ENCODE measurements at places on chromosomes 3 and 15.

DNA sequence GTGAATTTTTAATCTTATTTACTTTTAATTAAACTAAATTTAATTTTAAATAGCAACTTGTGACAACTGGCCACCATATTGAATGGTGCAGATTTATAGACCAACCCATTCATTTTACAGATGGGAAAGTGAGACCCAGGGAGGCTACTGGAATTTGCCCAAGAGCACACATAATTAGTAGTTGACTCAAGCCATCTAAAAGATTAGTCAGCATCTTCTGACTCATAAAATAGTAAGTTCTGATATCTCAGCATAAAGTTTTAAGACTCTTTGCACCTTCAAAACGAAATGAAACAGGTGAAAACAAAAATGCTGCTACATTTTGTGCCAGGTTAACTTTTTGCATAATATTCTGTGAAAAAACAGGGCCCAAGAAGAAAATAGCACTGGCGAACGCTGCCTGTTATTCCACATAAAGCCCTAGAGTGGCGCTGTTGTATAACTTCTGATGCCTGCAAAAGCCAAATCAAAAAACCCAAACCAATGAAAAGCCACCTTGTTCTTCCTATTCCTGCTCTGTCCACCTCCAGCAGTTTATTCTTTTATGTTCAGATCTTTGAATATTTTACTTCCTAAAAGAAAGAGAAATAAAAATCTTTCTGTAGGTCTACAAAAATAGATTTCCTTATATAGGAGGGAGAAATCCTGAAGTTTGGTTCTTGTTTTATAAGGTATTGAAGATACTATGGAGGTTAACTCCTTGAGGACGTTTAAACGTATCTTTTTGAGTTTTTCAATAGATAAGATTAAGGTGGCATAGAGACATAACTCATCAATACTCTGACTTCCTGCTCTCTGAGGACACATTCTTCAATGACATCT lies 62.8 kb downstream of the OTOL1 start:
- DNase-seq, result no peak

DNA sequence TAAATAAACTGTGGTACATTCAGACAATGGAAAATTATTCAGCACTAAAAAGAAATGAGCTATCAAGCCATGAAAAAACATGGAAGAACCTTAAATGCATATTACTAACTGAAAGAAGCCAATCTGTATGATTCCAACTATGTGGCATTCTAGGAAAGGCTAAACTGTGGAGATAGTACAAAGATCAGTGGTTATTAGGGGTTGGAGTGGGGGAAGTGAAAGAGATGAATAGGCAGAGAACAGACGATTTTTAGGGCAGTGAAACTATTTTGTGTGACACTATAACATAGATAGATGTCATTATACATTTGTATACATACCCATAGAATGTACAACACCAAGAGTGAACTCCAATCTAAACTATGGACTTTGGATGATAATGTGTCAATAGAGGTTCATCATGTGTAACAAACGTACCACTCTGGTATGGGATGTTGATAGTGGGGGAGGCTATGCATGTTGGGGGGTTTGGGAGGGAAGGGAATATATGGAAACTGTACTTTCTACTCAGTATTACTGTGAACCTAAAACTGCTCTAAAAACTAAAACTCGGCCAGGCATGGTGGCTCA lies 29.0 kb downstream of the RAB27A start:
- no peak for DNase-seq

- no peak for DNase-seq
Measured at GRCh38 chr3:157958457-157958856, 147.8 kb downstream of the SHOX2 start.

DNA sequence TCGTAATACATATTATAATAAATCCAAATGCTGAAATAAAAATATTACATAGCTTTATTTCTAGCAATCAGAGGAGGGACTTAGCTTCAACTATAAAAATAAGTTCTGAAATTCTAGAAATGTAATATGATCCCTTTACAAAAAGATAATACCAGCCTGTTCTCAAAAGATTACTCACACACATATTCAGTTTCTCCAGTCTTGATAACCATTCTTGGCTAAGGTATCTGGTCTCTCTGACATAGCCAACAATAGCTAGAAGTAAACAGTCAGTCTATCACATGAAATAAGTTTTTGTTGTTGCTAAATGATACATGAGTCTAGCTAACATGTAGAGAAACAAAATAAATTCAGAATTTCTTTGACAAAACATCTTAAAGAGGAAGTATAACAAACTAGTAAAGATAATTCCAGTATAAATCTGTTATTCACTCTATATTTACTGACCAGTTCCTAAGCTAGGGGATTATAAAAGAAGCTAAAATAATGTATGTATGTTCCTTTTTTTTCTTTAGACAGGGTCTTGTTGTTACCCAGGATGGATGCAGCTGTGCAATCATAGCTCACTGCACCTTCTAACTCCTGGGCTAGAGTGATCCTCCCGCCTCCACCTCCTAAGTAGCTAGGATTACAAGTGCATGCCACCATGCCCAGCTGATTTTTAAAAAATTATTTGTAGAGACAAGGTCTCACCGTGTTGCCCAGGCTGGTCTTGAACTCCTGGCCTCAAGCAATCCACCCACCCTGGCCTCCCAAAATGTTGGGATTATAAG lies 170.6 kb downstream of the TBL1XR1 start:
- no peak for DNase-seq

DNA sequence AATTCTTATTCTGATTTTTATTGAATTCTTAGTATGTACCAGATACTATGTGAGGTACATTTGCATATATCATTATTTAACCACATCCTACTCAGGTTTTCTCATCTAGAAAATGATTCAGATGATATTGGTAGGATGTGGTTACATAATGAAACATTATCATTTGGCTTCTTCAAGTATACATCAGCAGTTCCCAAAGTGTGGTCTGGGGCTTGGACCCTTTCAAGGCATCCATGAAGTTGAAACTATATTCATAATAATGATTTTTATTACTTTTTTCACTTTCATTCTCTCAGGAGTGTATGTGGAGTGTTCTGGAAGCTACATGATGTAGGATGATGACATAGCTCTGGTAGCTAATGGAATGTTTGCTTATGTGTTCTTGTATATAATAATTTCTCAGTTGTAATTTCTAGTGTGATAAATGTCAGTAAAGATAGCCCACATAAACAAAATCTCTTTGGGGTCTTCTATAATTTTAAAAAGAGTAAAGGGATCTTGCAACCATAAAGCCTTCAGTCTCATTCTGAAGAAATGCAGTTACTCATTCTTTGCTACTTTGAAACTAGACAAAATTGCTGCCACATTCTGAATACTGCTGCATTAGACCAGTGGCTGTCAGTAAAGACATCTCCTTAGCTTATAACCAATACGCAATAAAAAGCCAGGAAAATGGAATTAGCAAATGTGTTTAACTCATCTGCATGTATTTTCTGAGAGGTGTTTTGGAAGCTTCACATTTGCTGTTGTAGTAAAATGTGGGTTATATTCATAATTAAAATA lies 95.8 kb downstream of the PPARG start:
- DNase-seq, result no peak

DNA sequence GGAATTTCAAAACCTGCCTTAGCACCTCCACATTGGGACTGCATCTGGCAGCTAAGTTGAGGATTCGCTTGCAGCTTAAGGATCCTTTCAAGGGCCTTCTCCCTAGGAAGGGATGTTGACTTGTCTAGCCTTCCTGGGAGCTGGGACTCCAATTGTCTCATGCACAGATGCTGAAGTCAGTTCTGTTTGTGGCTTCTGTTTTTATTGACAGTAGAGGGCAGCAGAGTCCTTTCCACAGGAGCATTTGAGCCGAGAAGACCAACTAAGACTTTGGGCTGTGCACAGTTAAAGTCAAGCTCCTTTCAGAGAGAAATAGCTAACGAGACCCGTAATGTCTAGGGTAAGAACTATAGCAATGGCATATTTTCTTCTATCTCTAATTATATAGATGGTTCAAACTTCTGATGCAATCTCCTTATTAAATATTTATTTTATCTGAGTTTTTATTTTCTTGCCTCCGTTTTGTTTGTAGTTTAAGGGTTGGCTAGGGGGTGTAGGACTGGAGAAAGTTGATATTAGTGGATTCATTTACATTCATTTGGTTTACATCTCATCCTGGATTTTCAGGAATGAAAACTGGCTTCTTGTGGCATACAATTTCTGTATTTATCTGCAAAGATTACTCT lies 59.7 kb upstream of the KBTBD8 start:
- DNase-seq, result no peak

- no peak for DNase-seq
Measured at GRCh38 chr3:110227991-110228390, 843.6 kb upstream of the NECTIN3 start.

DNA sequence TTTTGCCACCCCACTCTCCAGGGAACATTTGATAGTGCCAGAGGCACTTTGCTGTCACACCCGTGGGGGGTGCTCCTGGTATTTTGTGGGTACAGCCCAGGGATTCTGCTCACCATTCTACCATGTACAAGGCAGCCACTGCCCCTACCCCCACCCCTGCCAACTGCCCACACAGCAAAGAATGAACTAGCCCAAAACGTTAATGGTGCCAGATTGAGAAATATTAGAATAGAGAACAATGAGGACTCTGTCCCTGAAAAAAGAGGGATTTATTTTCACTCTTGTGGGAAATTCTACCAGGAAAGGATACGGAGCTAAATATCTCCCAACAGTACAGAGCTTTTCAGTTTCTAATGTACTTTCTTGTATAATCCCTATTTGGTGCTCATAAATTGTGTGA lies 154.5 kb upstream of the SUCLG2 start:
- DNase-seq, result no peak

GRCh38 chr15:68386587-68387288 lies 45.2 kb downstream of the ITGA11 start:
- no peak for DNase-seq

- DNase-seq, result no peak
Measured at GRCh38 chr15:73691396-73691795, 7.2 kb downstream of the CD276 start.

DNA sequence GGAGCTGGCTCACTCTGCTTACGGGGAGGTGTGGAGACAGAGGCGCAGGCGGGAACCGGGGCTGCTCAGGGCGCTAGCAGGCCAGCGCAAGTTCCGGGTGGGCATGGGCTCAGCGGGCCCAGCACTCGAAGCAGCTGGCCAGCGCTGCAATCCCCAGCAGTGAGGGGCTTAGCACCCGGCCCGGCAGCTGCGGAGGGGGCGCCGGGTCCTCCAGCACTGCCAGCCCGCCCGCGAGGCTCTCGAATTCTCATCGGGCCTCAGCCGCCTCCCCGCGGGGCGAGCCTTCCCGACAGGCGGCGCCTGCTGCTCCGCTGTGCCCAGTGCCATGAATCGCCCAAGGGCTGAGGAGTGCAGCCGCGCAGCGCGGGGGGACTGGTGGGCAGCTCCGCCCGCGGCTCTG lies 78.6 kb upstream of the MITF start:
- DNase-seq, result no peak

DNA sequence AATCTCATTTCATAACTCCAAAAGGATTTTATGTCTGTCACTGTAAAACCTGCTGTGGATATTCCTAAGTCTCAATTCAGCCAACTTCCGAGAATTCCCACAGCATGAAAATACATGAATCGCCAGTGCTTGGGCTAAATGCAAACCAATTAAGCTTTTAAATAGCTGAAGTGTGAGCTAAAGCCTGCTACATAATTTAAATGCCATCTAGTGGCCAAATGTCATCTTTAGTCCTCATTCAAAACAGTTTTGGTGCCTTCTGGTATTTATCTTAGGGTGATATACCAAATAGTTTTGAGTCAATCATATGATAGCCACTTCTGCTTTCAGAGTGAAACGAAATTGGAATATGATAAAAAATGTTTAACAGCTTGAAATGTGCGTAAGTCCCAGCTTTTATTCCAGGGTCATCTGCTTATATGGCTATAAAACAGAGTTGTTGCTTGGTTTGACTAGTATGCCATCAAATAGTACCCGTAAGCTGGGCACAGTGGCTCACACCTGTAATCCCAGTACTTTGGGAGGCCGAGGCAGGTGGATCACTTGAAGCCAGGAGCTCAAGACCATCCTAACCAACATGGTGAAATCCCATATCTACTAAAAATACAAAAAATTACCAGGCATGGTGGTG lies 41.8 kb upstream of the CCNL1 start:
- no peak for DNase-seq

- DNase-seq, result no peak
Measured at GRCh38 chr3:117488983-117489382, 779.4 kb downstream of the TUSC7 start.

DNA sequence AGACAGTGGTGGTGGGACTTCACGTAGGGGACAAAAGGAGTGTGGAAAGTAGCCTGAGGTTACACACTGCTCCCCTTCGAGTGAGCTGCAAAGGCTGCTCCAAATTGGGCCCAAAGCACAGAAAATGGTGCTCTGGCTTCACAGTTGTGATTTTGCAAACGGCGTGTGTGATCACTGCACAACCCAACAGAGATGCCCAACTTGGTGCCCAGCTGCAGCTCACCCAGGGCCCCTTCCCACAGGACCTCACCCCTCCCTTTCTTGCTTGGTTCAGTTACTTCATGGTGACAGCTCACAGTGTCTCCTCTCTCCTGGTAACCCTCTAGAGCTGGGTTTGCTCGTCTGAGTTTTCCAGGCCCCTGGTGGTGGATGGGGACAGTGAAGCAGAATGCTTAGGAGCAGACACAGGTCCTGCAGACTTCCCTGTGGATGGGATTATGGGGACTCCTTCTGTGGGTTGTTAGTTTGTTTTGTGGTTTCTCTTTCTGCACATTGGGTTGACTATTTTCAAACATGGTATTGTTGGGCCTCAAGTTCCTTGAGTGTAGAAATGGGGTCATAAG lies 98.3 kb downstream of the TOP2B start:
- no peak for DNase-seq

DNA sequence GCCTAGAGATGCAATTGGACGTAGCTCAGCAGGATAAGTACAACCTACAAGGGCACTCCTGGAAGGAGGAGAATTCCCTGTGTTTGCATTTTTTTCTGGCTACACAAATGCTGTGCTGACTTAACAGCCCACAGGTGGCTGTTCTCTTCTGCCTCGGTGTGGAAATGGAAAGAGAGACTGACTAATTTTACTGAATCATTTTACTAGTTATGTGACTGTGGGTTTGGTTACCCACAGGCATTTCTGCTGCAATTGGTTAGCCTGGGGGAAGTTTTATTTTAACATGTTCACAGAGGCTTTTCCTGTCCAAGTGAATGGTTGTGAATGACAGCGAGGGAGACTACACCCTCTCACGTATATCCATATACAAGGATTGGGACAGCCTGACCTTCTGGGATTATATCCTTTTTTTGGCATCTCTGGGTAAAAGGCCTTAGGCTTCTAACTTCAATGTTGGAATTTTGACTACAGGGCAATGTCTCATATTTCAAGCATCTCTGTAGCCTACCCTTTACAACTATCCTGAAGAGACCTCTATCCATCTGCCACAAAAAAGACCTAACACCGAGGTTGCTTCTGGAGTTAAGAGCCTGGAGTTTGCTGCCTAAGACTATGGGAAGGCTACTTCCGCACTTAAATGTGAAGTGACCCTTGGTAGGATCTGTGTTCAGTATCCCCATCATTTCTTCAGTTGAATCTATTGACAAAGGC lies 67.2 kb upstream of the TP63 start:
- DNase-seq, result no peak
